ENCODE measurements at places on chromosomes 2 and 18.

- no peak for DNase-seq
These were observed 404.3 kb downstream of the BCL11A start for GRCh38 chr2:60149176-60149575.

GRCh38 chr2:234679741-234680687 is 183.1 kb upstream of the ARL4C start:
- no peak for DNase-seq

DNA sequence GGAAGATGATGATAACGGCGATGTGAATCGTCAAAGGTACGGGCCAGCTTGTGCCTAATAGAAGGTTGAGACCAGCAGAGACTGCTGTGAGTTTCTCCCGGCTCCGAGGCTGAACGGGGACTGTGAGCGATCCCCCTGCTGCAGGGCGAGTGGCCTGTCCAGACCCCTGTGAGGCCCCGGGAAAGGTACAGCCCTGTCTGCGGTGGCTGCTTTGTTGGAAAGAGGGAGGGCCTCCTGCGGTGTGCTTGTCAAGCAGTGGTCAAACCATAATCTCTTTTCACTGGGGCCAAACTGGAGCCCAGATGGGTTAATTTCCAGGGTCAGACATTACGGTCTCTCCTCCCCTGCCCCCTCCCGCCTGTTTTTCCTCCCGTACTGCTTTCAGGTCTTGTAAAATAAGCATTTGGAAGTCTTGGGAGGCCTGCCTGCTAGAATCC is 3.0 kb downstream of the FZD7 start:
- DNase-seq = peak; percentile 56

- no peak for DNase-seq
These were observed 61.6 kb downstream of the SNORC start for GRCh38 chr2:232931636-232932035.

DNA sequence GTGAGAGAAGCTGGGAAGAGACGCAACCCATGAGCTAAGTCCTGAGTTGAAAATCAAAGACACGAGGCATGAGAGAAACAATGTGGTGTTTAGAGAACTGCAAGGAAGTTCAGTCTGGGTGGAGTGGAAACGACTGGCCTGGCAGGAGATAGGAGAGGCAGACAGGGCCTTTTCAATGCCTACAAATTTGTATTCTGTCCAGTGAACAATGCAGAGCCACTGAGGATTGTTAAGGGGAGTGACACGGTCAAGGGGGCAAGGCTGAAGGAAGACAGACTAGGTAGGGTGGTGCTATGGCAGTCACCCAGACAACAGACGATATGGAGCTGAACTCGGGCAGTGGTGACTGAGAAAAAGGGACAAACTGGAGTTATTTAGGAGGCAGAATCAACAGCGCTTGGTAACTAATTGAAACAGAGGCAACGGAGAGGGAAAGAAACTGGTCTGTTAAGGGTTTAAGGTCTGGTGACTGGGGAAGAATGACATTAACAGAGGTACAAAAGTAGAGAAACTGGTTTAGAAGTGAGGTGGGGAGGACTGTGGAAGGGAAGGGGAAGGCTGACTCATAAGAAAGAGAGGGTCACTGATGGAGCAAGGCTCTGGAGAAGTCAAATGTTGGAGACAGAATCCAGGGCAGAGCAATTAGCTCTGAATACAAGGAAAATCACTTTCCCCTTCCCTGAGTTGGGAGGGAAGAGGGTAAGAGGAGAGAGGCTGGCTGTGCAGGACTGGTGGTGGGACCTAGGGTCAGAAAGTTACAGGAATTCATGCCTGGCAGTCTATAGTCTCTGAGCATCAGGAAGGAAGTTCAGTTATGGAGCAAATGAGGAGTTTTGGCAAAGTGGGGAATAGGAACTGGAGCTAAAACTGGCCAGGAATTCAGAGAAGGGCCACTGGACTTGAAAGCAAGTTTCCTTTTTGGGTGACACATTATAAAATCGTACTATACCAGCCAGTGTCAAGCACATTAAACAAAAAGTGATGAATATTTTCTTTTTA is 63.4 kb upstream of the CHRNA1 start:
- no peak for DNase-seq

GRCh38 chr2:27320958-27321543 is 1.8 kb downstream of the MPV17 start:
- DNase-seq = no peak

- DNase-seq = no peak
These were observed 423.1 kb downstream of the FIGN start for GRCh38 chr2:163312713-163313112.

DNA sequence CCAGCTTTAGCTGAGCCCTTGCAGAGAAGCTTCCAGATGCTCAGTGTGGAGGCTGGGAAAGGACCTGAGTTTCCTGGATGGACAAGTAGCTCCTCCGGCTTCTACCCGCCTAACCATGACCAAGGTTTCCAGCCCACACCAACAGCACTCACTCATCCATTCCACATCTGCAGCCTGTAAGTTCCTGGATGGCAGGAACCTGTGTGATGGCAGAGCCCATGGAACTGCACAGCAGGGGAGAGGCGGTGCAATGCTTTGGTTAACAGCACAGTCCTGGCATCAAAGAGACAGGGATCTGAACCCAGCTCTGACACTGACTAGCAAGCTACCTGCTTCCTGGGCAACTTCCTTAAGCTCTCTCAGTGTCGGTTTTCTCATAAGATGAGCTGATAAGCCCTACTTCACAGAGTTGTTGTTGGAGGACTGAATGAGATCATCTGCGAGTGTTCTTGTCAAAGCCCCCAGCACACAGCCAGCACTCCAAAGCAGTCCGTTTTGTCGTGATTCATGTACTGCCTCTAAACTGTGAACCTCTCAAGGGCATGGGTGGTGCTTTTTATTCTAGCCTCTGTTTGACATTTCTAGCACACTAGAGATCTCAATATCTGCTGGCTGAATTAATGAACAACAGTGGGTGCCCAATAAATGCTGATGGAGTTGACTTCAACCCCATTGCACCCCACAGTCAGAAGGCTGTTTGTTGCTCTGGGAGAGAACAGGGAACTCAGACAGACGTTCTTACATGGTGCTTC is 41.6 kb upstream of the OTOF start:
- no peak for DNase-seq

DNA sequence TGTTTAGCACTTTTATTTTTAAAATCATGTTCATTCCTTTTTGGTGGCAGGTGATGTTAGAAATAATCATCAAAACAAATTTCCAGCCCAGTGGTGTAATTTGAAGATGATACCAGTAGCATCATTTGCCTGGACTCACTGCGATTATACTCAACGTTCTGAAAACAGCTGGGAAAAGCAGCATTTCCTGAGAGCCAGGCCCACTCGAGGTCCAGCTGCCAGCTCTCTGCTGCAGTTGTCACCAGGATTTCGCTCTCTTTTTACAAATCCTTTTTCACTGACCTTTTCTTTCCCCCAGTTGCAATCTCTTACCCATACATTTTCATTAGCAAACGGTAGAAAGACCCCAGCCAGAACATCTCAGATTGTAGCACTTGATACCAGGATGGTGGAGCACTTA is 110.6 kb upstream of the LYPD1 start:
- DNase-seq = no peak

DNA sequence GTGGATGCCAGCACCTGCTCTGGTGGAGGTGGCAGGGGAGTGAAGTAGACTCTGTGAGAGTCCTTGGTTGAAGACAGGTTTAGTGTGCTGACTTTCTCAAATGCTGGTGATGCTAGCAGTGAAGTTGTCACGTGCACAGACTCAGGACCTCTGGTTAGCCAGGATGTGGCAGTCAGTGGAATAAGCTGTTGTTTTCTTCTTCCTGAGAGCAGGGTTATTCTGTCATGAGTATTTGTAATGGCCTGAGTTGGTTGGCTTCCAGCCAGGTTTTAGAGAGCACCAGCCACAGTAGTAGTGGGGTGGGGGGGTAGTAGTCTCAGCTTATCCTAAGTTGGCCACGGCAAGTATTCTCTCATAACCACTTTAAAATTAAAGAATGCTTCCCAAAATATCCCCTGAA is 238.5 kb upstream of the FBXO11 start:
- no peak for DNase-seq

GRCh38 chr18:60067426-60068210 is 167.8 kb downstream of the PMAIP1 start:
- no peak for DNase-seq

- no peak for DNase-seq
These were observed 28.6 kb downstream of the PCBP1 start for GRCh38 chr2:70115646-70116442.

DNA sequence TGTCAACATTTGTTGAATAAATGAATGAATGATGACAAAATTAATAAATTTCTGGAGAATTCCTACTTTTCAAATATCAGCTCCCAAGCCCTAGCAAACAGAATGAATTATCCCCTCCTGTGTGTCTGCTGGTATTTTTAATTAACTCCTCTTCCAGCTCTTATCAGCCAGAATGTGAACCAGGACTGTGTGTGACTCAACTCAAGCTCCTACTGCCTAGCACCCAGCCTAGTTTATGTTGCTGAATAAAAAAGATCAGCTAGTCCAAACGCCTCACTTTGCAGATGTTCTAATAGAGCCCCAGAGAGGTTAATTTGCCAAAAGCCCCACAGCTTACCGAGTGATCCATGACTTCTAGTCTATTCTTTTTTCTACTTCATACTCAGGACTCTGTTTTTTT is 50.3 kb downstream of the RABL2A start:
- DNase-seq = no peak

- DNase-seq = no peak
These were observed 119.3 kb upstream of the RBBP8 start for GRCh38 chr18:22813648-22814328.

GRCh38 chr2:158890296-158890905 is 78.0 kb upstream of the TANC1 start:
- DNase-seq = no peak

- no peak for DNase-seq
These were observed 114.8 kb downstream of the SMAD2 start for GRCh38 chr18:47815486-47816270.

GRCh38 chr2:45938649-45939511 is 287.4 kb downstream of the PRKCE start:
- no peak for DNase-seq

- DNase-seq = no peak
These were observed 249.7 kb upstream of the OSR1 start for GRCh38 chr2:19607931-19608771.

GRCh38 chr2:156046900-156047299 is 285.6 kb downstream of the NR4A2 start:
- DNase-seq = no peak

DNA sequence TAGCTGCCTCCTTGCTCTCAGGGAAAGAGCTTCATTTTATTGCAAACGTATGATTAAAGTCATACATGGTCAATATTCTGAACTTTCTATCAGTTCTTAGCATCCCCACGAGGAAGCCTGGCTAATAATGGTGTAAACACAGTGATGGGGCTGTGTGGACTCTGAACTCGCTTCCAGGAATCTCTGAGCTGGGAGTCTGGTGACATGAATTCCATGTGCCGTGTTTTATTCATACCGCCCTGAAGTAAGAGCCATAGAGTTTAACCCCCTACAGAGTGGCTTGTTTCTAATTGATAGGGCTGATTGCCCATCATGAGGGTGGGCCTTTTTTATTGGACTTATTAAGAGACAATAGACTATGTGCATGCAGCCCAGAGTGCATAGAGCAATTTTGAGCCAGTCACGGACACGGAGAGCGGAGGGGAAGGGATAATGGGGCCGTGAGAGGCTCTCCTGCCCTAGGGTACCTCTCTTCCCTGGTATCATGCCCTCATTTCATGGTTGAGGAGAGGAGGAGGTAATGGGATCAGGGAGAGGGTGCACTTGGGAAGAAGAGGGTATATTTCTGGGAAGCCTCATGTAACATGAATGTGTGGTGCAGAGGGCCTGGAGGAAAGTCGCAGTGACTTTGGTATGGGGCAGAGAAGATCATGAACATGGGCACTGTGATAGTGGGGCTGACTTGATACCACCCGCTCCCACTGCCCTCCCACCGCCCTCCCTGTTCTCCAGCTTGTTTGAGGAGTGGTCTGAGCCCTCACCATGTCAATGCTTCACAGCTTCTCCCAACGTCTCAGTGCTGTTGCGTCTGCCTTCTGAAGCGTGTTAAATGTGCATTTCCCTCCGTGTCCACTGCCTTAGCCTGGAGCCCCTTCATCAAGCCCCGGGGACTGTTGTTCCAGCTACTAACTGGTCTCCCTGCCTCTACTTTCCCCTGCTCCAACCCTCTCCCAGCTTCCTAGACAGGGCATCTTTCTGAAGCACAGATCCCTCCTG is 73.2 kb downstream of the IL1R2 start:
- no peak for DNase-seq

DNA sequence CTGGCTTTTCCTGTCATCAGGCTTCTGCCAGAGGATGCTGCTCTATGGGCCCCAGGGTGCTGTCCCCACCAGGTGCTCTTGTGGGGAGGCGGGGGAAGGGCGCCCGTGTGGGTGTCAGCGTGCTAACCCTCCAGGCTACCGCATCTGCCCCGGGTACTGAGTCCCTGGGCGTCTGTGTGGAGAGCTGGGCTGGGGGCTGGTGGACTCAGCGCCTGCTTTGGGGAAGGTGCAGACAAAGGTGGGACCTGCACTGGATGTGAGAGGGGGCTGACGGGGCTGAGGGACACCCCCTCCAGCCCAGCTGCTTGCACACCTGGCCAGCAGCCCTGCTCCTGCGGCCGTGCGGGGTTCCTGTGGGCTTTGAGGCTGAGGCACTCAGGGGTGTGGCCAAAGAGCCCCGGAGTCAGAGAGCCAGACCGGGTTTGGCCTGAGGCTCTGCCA is 120.7 kb upstream of the PXDN start:
- no peak for DNase-seq

DNA sequence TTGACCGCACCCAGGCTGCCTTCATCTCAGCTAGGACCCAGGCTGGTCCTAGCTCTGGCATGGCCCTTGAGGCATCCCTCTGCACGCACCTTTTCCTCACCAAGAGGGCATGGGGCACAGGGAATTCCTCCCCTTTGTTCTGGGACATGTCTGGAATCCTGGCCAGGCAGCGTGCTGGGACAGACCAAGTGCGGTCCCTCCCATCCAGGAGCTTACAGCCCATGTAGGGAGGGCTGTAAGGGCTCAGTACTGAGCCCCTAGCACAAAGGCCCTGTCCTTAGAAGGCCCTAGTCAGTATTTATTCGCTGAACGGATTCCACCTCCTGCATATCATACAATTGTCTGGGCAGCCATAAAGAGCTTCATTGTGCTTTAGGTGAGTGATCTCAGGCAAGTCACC is 3.0 kb downstream of the TMEM37 start:
- DNase-seq = no peak
